ENCODE measurements at places on chromosomes 6 and 20. TPM values are rescaled to one million over a fixed set of nuclear protein-coding genes. Genes with fewer than 3 reads are reported as not detected.

The NUP153 gene
- 27.9 TPM for total RNA-seq

The SFT2D1 gene
- total RNA-seq: 19.6 TPM

The AIF1 gene
- 3.3 TPM for total RNA-seq

The CDSN gene
- total RNA-seq: not detected

The EPB41L1 gene
- 18.8 TPM for total RNA-seq

The OLIG3 gene
- not detected for total RNA-seq

The RAET1G gene
- total RNA-seq: 0.36 TPM

The FAM217A gene
- not detected for total RNA-seq

The KPNA5 gene
- 9.1 TPM for total RNA-seq
